ENCODE measurements at places on chromosomes 7 and 10. TPM values are rescaled to one million over a fixed set of nuclear protein-coding genes. Genes with fewer than 3 reads are reported as not detected.
A peak's percentile ranks its signal among the peaks of the same experiment; 100 is the strongest.

The KLF14 gene
- 0.54 TPM for total RNA-seq

- DNase-seq: no peak
- H3K27ac ChIP-seq: peak overlapping the region; percentile 54
- H3K27me3 ChIP-seq: no peaks in the 10 kb centered on the region
Measured at GRCh38 chr7:129845178-129845971, 107.4 kb downstream of the UBE2H start.

GRCh38 chr7:155885167-155886155 lies 73.2 kb upstream of the SHH start:
- DNase-seq: peak; percentile 35
- no peak overlapping the region for H3K4me3 ChIP-seq
- H3K27me3 ChIP-seq: no peaks in the 10 kb centered on the region
- no peaks in the 10 kb centered on the region for H3K4me1 ChIP-seq
- H3K36me3 ChIP-seq: no peaks in the 10 kb centered on the region

DNA sequence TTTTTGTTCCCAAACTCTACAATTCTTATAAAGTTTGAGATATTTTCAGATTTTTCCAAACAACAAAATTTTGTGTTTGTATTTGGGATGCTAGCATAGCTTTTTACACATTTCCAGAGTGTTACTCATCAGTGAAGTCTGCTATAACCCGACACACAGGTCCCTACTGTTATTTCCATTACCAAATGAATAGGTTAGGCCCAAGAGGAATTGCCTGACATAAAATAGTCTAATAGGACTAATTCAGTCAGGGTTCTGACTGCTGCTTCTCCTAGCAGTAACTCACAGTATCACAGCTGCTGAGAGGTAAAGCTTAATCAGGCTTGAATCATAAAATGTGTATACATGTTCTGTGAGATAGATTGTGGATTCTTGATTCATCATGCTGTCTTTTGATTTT lies 49.1 kb upstream of the STRIP2 start:
- DNase-seq: no peak
- H3K36me3 ChIP-seq: peaks cover under 1% of the 10 kb centered on the region
- H3K27ac ChIP-seq: no peak overlapping the region
- no peak overlapping the region for H3K4me3 ChIP-seq
- H3K27me3 ChIP-seq: no peaks in the 10 kb centered on the region

- no peaks in the 10 kb centered on the region for H3K36me3 ChIP-seq
- no peak for DNase-seq
- H3K4me3 ChIP-seq: no peak overlapping the region
Measured at GRCh38 chr10:4819707-4820106, 6.3 kb upstream of the AKR1E2 start.

- H3K27me3 ChIP-seq: no peaks in the 10 kb centered on the region
- no peak for DNase-seq
- no peaks in the 10 kb centered on the region for H3K4me1 ChIP-seq
- no peak overlapping the region for H3K27ac ChIP-seq
- H3K4me3 ChIP-seq: no peak overlapping the region
- no peaks in the 10 kb centered on the region for H3K36me3 ChIP-seq
Measured at GRCh38 chr7:127948312-127948711, 82.9 kb downstream of the LRRC4 start.

DNA sequence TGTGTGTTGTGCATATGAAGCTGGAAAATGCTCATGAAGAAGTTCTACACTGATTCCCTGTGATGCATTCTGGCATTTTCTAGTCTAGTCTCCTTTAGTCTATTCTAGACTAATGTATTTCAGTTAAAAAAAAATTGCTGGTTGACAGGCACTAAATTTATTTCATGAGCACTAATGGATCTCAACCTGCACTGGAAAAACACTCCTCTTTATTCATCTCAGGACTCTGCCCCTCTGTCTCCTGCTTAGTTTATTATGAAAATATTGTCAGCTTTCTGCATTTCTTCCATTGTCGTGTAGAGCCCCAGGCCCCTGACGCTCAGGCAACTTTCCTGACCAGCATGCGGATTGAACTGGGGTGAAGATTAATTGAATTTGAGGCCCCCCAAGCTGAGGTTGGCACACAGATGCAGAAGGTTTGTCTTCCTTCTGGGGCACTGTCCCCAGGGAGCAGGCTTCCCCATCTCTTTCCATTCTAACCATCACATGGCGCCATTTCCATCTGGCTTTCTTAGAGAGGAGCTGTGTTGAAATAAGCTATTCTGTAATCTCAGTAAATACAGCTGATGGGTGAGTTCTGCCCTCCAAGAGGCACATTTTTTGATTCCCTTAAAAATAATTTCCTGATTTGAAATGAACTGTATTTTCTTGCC lies 128.7 kb downstream of the INSYN2A start:
- no peaks in the 10 kb centered on the region for H3K27me3 ChIP-seq
- DNase-seq: no peak
- H3K4me3 ChIP-seq: no peak overlapping the region
- H3K4me1 ChIP-seq: no peaks in the 10 kb centered on the region
- peaks cover under 1% of the 10 kb centered on the region for H3K36me3 ChIP-seq

DNA sequence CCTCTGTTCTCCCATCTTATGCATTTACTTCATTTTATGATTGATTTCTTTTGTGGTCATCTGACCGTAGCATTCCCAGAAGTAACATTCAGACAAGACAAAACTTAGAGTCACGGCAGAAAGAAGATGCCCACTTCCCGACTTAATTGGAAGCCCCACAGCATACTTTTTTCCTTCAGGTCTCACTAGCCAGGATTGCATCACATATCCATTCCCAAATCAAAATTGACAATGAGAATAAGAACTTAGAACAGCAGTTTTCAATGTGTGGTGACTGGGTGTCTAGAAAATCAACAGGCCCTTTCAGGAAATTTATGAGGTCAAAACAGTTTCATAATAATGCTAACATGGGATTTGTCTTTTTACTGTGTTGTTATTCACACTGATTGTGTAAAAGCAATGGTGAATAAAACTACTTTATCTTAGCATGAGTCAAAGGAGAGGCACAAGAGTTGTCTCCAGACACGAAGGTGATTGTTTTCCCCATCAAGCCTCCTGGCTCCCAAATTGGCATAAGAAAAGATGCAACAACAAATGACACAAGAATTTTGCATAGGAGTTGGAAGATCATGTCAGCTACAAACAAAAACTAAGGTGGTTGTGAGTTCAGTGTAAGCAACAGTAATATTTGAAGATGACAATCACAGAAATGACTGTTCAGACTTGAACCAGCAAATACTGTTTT lies 493.9 kb downstream of the HTR7 start:
- H3K27ac ChIP-seq: no peak overlapping the region
- no peak for DNase-seq
- no peaks in the 10 kb centered on the region for H3K27me3 ChIP-seq

GRCh38 chr7:149669121-149669818 lies 104.1 kb downstream of the ZNF467 start:
- H3K27me3 ChIP-seq: no peaks in the 10 kb centered on the region
- DNase-seq: no peak
- peaks cover 5% of the 10 kb centered on the region for H3K4me1 ChIP-seq

- DNase-seq: no peak
- no peak overlapping the region for H3K4me3 ChIP-seq
- peaks cover 19% of the 10 kb centered on the region for H3K4me1 ChIP-seq
- no peaks in the 10 kb centered on the region for H3K27me3 ChIP-seq
- no peak overlapping the region for H3K27ac ChIP-seq
Measured at GRCh38 chr7:140509789-140510188, 30.5 kb upstream of the MKRN1 start.

The TMEM225B gene
- not detected for total RNA-seq

The ATP6V0A4 gene
- total RNA-seq: not detected

DNA sequence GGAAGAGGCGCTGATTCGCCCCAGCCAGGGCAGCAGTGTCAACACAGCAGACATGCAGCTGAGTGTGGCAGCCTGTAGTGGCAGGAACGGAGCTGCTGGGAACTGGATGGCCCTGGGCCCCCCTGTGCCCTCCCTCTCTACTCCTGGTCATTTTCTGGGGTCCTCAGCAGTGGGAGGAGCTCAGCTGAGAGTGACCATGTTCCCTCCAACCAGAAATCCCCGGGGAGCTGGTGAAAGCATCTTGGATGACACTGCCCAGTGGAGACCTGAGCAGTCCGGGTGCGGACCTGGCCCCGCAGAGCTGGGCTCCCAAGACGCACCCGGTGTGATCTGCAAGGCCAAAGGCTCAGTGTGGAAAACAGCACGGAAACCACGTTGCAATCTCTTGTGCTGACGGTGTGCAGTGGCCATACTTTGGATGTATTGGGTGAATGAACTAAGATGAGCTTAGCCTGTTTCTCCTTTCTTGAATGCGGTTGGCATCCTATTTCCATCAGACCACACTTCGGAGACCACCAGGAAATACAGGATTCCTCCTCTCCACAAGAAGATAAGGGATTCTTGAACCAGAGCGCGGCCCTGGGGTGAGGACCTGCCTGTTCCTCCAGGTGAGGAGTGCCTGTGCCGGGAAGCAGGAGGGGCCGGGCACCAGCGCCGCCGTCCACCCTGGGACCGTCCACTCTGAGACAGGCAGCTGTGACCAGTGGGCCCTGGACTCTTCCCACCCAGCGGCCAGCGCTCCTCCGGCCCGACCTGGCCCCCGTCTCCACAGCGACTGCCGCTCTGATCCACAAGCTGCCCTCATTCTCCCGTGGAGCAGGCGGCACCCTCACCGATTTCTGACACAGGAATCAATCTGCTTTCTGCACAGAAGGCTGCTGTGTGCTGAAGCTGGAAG lies 93.5 kb upstream of the DIP2C start:
- H3K4me1 ChIP-seq: peaks cover 4% of the 10 kb centered on the region
- no peaks in the 10 kb centered on the region for H3K27me3 ChIP-seq
- DNase-seq: peak; percentile 47
- no peak overlapping the region for H3K4me3 ChIP-seq

DNA sequence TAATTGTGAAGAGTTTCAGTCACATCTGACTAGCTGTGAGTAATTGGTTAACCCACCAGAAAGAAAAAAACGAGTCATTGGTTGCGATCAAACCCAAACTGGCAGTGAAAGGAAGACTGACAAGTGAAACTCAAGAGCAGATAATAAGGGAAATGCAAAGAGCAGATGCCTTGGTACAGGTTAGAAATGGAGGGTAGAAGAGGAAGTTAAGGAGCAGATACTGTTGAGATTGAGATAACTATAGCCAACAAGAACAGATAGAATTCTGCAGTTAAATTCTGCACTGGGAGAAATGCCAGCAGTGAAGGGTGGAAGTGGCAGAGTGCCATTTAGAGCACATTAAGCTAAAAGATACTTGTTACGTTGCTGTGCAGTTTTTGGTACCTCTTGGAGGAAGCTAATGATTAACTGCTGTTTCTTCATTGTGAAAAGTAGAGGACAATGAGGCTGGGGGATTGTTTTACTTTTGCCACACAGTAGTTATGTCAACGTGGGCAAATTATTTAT lies 65.8 kb downstream of the CDK13 start:
- DNase-seq: no peak
- peaks cover 4% of the 10 kb centered on the region for H3K4me1 ChIP-seq
- no peak overlapping the region for H3K27ac ChIP-seq

GRCh38 chr10:43058716-43059335 lies 18.0 kb upstream of the RET start:
- H3K27ac ChIP-seq: no peak overlapping the region
- peak; percentile 20 for DNase-seq
- H3K4me3 ChIP-seq: no peak overlapping the region
- H3K27me3 ChIP-seq: no peaks in the 10 kb centered on the region

DNA sequence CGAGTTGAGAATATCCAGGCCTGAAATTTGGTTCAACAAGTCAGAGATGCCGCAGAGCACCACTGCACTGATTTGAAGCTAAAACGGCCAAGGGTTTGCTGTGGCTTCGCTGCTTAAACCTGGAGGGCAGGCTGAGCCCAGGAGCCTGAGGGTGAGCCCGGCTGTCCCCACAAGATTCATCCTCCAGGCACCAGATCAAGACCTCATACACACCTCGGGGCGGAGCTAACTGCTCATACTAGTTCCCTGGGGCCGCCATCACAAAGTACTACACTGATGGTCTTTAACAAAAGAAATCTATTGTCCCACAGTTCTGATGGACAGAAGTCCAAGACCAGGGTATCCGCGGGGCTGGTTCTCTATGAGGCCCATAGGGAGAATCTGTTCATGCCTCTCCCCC lies 16.9 kb upstream of the TRIM56 start:
- H3K27me3 ChIP-seq: peaks cover 8% of the 10 kb centered on the region
- DNase-seq: no peak
- no peak overlapping the region for H3K27ac ChIP-seq
- H3K4me1 ChIP-seq: no peaks in the 10 kb centered on the region
- H3K4me3 ChIP-seq: no peak overlapping the region
- H3K36me3 ChIP-seq: no peaks in the 10 kb centered on the region

DNA sequence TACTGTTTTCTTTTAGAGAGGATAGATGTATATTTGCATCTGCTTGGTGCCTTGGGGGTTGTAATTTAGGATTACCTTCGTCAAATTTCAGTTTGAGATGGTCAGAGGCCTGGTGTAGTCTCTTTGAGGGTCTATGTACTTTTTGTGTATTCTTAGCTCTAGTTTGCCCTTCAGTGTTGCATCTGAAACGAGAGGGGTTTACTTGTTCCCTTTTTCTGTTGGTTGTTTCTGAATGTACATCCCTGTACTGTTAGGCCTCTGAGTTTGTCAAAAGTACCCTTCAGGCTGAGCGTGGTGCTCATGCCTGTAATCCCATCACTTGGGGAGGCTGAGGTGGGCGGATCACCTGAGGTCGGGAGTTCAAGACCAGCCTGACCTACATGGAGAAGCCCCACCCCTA lies 60.0 kb downstream of the MLLT10 start:
- no peak for DNase-seq
- H3K27ac ChIP-seq: no peak overlapping the region
- no peak overlapping the region for H3K4me3 ChIP-seq
- no peaks in the 10 kb centered on the region for H3K36me3 ChIP-seq

DNA sequence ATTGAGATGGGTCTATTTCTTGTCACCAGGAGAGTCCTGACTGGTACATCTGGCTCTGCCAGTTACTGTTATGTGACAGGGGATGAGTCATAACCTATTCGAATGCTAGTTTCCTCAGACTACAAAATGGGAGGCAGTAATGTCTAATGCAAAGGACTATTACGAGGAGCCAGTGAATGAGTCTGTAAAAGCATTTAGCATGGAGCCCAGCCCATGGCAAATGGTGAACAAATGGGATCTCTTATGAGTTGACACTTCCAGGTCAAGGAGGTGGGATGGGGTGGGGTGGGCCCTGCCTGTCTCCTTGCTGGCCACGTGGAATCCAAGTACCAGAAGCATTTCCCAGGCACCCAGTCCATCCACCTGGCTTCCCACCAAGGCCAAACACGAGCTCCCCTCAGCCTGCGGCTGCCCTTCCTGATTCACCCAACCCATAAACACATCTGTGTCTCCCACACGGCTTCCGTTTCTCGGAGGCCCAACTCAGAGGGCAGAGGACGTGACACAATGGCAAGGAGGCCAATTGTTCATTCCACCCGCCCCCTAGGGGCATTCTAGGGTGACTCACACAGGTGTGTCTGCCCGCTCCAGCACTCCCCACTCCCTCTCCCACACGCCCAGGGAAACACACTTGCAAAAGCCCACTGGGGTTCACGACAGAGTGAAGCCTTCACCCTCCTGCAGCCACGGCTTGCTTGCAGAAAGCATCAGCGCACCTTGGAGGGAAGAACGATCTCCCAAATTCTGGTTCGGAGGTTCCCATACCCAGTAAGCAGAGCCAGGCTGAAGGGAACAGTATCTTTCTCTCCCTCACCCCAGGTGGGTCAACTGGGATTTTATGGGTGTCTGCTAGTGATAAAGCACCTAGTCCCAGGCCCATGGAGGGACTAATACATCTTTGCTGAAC lies 109.8 kb downstream of the SH3PXD2A start:
- H3K27me3 ChIP-seq: no peaks in the 10 kb centered on the region
- H3K27ac ChIP-seq: peak overlapping the region; percentile 79
- peak; percentile 23 for DNase-seq
- no peak overlapping the region for H3K4me3 ChIP-seq
- no peaks in the 10 kb centered on the region for H3K36me3 ChIP-seq

Measured in psoas muscle (tissue), 8 donors.